Adipocyte (in vitro differentiated cells): ENCODE measurements at places on chromosomes 12 and 14.
A peak's percentile ranks its signal among the peaks of the same experiment; 100 is the strongest.

DNA sequence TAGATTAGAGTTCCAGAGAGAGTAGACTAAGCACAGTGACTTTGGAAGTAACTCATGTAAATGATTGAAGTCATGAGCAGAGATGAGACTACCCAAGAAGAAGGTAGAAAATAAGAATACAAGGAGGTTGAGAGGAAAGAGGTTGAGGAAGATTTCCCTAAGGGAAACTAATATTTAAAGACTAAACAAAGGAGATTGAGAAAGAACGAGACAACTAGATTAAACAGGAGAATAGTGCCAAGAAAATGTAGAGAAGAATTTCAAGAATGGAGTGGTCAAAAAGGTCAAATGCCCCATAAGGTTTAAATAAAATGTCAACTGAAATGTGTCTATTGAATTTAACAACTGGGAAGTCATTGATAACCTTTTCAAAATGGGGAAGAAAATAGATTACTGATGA, 59.0 kb downstream of the RPS29 start:
- no peak for DNase-seq

- DNase-seq: no peak
These were observed 36.4 kb downstream of the MEG3 start for GRCh38 chr14:100862277-100862676.

- DNase-seq: no peak
These were observed 30.4 kb downstream of the PAPOLA start for GRCh38 chr14:96532632-96533031.

GRCh38 chr14:103122585-103122946, 695 bp upstream of the TNFAIP2 start:
- DNase-seq: no peak

- DNase-seq: no peak
These were observed 37.0 kb upstream of the ANO2 start for GRCh38 chr12:5982106-5982505.

GRCh38 chr14:95026851-95027463, 130.4 kb downstream of the DICER1 start:
- no peak for DNase-seq

DNA sequence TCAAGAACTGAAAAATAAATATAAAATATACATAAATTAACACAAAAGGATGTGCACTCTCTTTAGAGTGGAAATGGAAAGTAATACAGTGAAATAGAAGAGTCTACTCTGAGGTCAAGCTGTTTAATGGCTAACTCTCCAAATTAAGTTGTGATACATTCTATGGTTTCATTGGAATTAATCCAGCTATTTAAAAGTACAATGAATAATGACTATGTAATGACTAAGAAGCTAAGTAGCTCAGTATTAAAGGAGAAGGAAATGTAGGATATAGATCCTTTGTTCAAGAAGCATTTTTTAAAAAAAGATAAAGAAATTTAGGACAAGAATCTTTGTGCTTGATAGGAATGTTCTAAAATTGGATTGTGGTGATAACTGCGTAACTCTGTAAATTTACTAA, 85.3 kb downstream of the LRP6 start:
- DNase-seq: no peak

DNA sequence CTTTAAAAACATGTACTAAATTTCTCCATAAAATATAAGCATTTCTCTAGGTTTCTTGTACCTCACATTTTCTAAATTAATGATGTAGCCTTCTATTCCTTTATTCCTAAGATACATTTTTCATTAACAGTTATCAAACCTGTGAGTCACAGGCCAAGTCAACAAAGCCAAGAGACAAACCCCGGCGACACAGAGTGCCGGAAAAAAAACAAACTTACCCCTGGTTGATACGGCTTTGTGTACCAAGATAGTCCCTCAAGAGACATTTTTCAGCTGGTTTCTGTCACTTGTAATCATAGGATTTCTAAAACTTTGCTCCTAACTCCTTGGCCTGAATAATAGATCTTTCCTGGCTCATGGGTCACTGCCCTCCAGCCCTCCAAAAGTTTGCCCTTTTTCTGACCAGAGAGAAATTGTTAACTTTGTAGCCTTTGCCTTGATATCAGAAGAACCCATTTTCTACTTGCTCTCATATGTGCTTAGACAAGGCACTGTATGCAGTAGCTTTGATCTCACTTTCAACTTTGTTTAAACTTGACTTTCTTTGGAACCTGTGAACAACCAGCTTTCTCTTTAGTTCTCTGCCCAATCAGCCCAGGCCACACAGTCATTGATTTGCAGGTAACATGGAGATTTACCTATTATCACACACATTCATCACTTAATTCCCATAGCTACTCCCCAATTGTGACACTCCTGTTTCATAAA, 172.2 kb downstream of the PRKD1 start:
- no peak for DNase-seq

GRCh38 chr12:112937741-112938719, at the start of gene OAS3:
TSS of gene OAS3 (plus strand) at chr12:112938474. CDS start at chr12:112938531, 57 bp downstream.
- DNase-seq: peak; percentile 75

DNA sequence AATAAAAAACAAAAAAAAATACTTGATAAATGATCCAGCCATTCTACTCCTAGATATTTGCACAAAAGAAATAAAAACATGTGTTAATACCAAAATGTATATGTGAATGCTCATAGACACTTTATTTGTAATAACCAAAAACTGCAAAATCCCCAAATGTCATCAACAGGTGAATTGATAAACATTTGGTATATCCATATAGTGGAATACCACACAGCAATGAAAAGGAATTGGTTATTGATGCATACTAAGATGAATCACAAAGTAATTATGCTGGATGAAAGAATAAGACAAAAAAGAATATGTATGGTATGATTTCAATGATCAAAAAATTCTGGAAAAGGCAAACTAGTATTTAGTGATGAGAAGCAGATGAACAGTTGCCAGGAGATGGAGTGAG, 124.7 kb upstream of the VASH1 start:
- no peak for DNase-seq

- DNase-seq: peak; percentile 71
These were observed 229.4 kb downstream of the CNTN1 start for GRCh38 chr12:40921563-40922163.

DNA sequence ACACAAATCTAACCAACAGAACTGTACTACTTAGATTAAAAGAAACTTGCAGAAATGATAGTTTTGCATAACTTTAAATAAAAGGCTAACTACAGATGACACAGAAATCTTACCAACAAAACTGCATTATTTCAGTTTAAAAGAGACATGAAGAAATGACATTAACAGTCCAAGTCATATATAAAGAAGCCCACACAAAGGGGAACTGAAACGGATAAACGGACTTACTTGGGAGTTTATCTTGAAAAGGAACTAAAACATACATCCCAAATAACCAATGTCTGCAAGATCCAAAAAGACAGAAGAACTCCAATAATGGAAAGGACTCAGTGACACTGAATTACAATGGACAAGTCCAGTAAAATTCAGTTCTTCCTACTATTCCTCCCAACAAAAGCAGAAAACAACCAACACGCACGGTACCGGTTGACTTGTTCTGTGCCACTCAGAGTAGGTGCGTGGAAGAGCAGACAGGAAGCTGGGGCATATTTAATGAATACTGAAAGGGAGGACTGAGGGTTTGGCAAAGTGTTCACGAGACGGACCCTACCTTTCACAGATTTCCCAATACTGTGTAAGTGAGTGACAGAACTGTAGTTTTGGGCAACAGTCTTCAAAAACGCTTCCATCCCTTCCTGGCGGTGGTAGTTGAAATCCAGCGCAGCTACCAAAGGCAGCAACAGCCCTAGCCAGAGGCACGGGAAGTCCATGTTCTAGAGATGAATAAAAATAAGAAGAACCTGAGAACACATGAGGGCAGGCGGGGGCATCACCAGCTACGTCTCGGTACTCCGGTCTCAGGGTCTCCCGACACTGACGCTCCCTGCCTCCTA, 627 bp downstream of the CPM start:
- DNase-seq: peak; percentile 59

DNA sequence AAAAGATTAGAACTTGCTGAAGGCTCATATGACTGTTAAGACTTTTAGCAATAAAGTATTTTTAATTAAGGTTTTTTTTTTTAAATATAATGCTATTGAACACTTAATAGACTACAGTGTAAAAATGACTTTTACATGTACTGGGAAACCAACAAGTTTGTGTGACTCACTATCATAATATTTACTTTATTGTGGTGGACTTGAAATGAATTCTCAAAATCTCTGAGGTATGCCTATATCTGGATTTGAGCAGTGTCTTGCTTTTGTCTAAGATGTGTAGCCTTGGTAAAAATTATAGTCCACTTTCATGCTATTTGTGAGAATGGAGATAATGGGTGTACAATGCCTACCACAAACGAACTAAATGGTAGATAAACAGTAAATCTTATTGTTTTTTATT, 33.9 kb upstream of the NAV3 start:
- peak; percentile 65 for DNase-seq

GRCh38 chr12:39813776-39814175, 194.2 kb upstream of the ABCD2 start:
- peak; percentile 64 for DNase-seq

DNA sequence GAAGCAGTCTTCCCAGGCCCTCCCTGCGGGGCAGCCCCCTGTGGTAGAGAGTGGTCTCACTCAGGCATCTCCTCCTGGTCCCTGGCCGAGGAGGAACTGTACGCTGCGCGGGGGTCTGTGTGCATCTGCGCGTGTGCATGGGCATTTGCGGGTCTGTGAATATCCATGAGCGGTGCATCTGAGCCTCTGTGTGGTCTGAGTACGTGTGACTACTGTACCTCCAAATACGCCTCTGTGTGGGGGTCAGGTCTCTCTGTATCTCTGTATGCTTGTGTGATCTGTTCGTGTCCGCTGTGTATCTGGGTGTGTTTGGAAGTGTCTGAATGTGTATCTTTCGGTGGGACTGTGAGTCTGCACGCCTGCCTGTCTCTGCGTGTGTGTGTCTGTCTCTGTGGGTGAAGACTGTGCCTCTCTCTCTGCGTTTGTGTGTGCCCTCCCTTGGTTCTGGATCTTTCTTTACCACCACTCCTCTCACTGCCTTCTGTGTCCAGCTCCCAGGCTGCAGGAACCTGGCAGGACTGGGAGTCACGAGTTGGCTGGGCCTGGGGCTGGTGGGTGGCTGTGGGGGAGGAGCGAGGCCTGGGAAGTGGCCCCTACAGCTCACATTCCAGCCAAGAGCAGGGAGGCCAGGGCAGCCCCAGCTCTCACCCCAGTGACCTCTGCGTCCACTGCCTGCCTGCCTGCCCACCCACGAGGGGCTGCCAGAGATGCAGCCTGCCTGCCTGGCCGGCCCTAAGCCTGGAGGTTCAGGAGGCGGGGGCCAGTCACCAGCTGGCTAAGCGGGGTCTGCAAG, 1.1 kb upstream of the PGF start:
- DNase-seq: no peak

- peak; percentile 29 for DNase-seq
These were observed 141.4 kb downstream of the MYRFL start for GRCh38 chr12:69966409-69966808.

GRCh38 chr12:112153181-112153892, 28.0 kb downstream of the TRAFD1 start:
- DNase-seq: no peak

DNA sequence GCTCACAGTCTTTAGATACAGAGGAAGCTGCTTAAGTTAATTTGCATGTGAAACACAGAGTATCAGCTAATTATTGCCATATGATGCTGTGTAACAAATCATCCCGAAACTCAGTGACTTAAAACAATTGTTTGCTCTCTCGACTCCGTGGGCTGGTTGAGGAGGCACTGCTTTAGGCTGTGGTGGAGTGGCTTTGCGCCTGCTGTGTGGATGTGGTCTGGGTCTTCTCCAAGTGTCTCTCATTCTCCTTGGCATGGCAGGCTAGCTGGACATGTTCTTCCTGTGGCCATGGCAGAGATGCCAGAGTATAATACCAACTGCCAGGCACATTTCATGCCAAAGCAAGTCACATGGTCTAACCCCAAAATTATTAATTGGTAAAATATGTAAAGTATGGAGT, 40.9 kb downstream of the PELI2 start:
- no peak for DNase-seq

DNA sequence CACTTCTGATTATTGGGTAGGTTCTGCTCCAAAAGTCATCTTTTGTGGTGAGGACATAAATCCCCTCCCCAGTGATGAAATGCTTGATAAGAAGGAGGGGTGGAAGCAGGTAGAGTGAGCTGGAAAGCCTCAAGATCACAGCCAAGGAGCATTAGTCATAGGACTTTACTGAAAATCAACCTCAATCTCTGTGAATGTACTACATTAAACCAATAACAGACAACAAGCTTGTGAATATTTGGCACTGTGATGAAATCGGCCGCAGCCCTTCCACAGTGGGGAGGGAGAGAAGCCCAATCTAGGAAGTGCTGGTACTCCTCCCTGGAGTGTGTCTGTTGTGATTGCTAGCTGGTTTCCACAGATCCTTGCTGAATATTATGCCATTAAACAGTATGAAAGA, 41.2 kb upstream of the PTCSC3 start:
- DNase-seq: no peak

DNA sequence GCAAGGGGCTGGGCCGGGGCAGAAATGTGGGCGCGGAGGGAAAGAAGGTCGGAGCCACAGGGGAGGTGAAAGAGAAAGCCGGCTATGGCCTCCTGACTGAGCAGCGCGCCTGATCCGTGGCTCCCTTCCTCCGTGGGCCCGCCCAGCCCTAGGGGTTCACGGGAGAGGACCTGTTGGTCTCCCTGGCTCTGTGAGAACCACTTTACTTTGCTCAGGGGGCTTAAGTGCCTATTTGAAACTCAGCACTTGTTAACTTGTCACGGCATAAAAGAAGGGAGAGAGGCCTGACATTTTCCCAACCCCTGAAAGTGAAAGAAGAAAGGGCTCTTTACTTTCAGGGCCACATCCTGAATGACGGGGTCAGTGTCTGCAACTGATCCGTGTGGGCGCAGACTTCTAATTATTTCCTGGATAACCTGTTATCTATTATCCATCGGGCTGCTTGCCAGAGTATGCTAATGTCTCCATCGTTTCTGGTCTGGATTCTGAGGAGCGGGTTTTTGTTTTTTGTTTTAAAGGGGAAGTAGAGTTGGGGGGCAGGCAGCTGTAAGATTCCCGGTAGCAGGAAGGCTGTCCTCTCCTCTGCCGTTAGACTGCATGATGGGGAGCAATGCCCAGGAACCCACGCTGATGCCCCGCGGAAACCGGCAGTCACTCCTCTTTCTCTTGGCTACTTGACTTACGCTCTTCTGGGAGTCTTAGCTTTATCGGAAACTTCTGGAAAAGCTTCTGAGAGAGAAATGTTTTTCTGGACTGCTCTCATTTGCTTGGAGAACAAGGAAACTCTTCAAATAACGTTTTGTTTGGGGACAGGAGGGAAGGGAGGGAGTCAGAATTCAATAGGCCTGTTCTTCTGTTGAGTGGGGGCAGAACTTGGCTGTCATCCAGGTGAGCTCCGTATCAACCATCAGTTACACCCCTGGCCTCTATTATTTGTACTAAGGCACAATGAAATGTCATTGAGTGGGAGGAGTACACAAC, 127.7 kb upstream of the MAX start:
- peak; percentile 66 for DNase-seq

GRCh38 chr12:118150625-118151024, 14.7 kb downstream of the PEBP1 start:
- DNase-seq: no peak

GRCh38 chr14:75522224-75522982, at the start of gene BATF:
TSS of gene BATF (plus strand) at chr14:75522469. CDS start at chr14:75522683, 214 bp downstream.
- no peak for DNase-seq

GRCh38 chr12:10392394-10392930, 2.6 kb upstream of the KLRK1 start:
- peak; percentile 90 for DNase-seq

- no peak for DNase-seq
These were observed 116.6 kb downstream of the ERC1 start for GRCh38 chr12:1107669-1108068.
